ENCODE measurements at places on chromosomes 11 and 22. TPM values are rescaled to one million over a fixed set of nuclear protein-coding genes. Genes with fewer than 3 reads are reported as not detected.
A peak's percentile ranks its signal among the peaks of the same experiment; 100 is the strongest.

- no peak for ATAC-seq
Measured at GRCh38 chr11:1643146-1643690, 13.6 kb downstream of the KRTAP5-5 start.

DNA sequence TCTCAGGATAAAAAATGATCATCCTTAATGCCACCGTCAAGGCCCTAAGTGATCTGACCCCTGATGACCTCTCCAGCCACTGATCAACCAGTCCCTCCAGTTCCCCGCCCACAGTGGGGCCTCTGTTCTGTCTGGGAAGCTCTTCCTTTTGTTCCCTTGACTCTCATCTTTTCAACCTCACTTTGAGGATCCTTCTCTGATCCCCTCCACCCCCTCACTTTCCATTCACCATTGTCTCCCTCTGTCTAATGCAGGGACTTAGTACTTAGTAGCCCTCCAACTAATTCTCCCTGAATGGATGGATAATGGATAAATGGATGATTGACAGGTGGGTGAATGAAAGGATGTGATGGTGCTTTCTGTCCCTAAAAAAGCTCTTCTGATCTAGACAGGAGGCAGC lies 45.6 kb downstream of the C11orf58 start:
- ATAC-seq: no peak

DNA sequence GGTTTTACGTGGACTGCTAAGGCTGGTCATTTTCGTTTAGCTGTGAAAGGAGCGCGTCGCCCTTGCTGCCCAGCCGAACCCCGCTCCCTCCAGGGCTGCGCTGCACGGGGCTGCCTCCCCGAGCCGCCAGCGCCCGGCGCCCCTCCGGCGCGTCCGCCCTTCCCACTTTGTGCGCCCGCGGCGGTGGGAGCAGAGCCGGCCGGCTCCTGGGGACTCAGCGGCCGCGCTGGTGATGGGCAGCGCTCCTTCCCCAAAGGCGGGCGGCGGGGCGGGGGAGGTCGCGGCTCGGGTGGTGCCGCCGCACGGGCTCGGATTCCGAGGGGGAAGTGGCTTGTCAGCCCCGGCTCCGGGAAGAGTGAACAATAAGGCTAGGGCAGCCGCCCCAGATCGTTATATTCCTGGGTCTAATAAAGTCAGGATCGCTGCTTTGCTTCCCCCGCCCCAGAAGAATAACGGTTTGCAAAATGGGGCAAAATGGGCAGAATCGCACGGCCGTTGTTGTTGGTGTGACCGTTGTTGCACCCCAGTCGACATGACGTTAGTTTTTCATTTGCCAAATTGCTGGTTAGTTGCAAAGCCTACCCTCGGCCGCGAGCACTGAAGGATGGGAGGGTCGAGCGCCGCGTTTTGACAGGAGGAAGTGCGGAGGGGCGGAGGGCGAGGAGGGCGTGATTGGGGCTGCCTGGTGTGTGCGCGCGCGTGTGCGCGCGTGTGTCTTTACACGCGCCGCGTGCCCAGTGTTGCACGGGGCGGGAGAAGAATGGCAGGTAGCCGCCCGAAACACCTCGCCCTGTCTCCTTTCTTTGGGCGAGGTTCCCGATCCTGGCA lies 745 bp downstream of the NCAM1 start:
- ATAC-seq: peak; percentile 17

- ATAC-seq: no peak
Measured at GRCh38 chr11:102932678-102933077, 22.9 kb downstream of the MMP13 start.

VSTM5 gene
- total RNA-seq: 0.16 TPM

Data from esophagus mucosa (tissue), 1 donor.